ENCODE measurements at places on chromosomes 2 and 18. TPM values are rescaled to one million over a fixed set of nuclear protein-coding genes. Genes with fewer than 3 reads are reported as not detected.

The FSIP2 gene
- total RNA-seq, result not detected

The PKDCC gene
- 24.0 TPM for total RNA-seq

The OSGEPL1 gene
- total RNA-seq, result 12.0 TPM

The IL36RN gene
- not detected for total RNA-seq

The SCYGR8 gene
- total RNA-seq, result not detected

The LONRF2 gene
- 1.4 TPM for total RNA-seq

The EPB41L3 gene
- total RNA-seq, result not detected

The DNPEP gene
- total RNA-seq, result 56.4 TPM

All from MG63 (cell line).